NCI-H1092 treated with DMSO at 0.1 percent for 48 hours (cell line): ENCODE measurements at places on chromosomes 16 and 17.

- no peak for DNase-seq
Observed at GRCh38 chr16:64933885-64934284, 188.0 kb downstream of the CDH11 start.

DNA sequence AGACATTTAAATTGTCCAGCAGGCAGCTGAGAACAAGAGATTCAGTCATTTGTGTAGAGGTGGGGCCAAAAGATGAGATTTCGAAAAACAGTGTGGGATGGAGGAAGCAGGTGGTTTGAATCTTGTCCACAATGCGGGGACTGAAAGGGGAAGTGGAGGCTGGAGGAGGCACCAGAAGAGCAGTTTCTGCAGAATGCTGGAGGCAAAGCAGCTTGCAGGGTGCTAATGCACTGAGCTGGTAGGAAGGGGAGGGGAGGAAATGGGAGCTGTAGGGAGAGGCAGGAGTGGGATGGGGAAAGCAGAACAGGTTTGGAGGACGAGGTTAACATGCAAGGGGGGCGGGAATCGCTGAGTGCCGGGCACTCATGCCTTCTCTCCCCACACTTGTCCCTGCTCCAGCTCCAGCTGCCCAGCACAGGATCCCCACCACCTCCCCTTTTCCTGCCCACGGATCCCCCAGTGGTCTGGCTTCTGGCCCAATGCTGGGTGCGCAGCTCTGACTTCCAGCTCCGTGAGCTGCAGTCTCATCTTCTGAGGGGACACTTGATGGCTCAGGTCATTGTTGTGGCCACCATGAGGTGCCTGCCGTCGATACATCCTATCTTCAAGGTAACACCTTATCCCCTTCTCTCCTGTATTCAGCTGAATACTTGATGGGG is 9.4 kb downstream of the C17orf100 start:
- no peak for DNase-seq

GRCh38 chr17:78131172-78132083 is 857 bp downstream of the TMC8 start:
- no peak for DNase-seq

- peak; percentile 83 for DNase-seq
Observed at GRCh38 chr17:30292286-30292858, 628 bp upstream of the BLMH start.

GRCh38 chr16:21950782-21951521 is 2.2 kb upstream of the UQCRC2 start:
- no peak for DNase-seq

- DNase-seq: peak; percentile 63
Observed at GRCh38 chr16:57867000-57867561, 64.8 kb upstream of the KIFC3 start.

DNA sequence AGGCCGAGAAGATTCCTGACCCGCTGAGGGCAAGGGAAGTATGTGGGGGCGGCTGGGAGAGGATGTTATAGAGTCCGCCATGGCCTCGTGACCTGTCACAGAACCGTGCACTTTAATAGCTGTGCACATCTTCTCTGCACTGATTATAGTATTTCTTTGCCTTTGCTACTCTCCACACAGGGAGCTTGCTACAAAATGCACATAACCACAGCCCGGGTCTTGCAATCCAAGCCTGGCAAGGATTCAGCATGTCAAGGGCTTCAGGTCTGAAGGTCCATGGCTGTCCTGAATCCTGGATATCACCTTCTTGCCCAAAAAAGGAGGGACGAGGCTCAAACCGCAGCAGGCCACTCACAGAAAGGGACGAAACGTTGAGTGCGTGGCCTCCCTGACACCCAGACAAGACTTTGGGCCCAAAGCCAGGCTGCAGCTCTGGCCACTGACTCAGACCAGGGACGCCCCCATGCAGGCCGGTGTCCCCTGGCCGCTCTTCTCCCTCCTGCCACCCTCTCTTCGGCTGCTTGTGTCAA is 43.7 kb downstream of the USP22 start:
- no peak for DNase-seq

GRCh38 chr16:10180771-10181163 is 1.5 kb downstream of the GRIN2A start:
- no peak for DNase-seq

GRCh38 chr16:72149676-72150464 is 22.1 kb downstream of the PMFBP1 start:
- no peak for DNase-seq

- DNase-seq: no peak
Observed at GRCh38 chr16:83137326-83137781, 510.6 kb downstream of the CDH13 start.

GRCh38 chr16:67001726-67002125 is 13.3 kb downstream of the CES4A start:
- DNase-seq: no peak

GRCh38 chr16:14436401-14436955 is 193.6 kb downstream of the PARN start:
- DNase-seq: no peak

DNA sequence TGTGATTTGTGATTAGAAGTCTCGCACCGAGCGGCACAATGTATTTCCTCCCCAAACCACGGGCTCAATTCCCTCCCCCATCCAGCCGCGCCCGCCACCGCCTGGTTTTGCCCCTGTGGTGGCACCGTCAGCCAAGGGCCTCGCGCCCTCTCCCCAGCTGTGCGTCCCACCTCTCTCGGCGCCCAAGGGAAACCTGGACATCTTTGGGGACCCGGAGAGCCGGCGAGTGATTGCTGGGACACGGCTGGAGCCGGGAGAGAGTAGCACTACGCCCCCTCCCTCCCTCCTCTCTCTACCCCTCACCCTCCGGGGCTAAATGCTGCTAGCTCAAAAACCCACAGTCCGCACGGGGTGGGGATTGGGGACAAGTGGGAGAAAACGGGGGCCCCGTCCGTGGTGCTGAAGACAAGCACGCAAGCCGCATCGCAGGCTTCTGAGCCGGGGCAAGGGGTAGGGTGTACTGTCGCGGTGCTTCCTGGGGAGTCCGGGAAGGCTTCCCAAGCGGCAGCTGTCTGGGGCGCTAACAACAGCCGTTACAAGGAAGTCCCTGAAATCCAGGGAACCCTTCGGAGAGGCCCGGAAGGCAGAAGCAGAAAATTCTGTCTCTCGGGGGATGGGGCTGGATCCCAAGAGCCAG is 1.4 kb downstream of the CBLN1 start:
- DNase-seq: peak; percentile 26

- DNase-seq: no peak
Observed at GRCh38 chr17:382644-383533, 30.3 kb upstream of the RPH3AL start.

DNA sequence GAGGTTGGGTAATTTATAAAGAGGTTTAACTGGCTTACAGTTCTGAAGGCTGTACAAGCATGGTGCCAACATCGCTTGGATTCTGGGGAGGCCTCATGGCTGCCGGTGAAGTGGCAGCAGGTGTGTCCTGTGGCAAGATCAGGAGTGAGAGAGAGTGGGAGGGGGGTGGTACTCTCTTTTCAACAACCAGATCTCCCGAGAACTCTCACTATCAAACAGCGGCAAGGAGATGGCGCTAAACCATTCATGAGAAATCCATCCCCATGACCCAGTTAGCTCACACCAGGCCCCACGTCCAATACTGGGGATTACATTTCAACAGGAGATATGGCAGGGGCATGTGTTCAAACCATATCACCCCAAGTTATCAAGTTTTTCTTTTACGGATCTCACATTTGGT is 44.0 kb upstream of the CBX4 start:
- peak; percentile 14 for DNase-seq

GRCh38 chr17:7809086-7809790 is 24.8 kb upstream of the KDM6B start:
- no peak for DNase-seq

DNA sequence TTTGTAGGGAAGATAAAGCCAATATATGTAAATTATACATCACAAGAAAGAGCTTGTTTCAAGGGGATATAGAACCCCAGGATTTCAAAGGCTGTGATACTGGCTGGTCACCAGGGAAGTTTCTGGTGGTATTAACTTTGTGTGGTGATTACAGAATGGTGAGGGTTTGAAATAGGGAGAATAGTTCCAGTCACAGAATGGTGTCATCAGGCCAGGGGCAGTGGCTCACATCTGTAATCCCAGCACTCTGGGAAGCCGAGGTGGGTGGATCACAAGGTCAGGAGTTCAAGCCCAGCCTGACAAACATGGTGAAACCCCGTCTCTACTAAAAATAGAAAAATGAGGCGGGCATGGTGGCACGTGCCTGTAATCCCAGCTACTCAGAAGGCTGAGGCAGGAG is 183.8 kb upstream of the XYLT1 start:
- no peak for DNase-seq

DNA sequence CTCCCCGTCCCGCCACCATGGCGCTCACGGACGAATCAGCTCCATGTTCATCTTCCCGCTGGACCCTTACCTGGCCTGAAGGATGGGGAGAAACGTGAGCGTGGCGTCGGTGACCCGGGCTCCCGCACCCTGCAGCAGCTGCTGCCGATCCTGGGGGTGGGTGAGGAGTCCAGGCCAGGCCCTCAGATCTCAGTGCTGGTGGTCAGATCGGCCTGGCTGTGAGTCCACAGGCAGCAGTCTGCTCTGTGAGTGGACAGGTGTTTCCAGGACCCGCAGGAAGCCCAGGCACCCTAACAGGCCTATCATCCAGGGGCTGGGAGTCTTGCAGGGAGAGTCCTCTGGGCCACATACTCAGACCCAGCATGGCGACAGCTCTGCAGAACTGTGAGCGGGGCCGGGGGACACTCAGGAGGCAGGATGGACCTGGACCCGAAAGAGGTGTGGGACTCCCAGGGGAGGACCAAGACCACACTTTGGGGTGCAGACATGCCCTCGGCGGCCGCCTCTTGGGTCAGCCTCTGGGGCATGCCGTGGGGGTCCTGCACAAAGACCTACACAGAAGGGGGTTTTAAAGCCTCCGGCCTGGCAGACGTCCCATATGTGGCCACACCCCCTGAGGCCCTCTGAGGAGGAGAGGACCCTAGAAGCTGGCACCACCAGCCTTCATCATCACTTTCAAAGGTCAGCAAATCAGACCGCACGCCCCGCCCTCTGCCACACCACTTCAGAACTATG is 27.2 kb upstream of the ZNF469 start:
- no peak for DNase-seq
